ENCODE measurements at places on chromosomes 3 and 15.

DNA sequence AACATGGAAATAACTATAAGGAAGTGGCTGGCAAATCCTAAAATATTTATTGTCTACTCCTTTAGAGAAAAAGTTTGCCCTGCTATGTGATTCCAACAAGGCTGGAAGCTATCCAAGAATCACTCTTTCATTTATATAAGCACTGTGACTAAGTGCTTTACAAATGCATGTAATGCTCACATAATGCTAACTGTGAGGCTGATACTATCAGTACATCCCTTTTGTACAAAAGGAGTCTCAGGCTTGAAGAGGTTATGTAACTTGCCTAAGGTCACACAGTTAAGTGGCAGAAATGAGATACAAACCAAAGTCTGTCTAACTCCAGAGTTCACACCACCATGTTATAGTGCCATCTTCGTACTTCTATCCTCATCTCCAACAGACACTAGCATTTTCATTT lies 17.0 kb downstream of the TOPBP1 start:
- DNase-seq, result peak; percentile 60

DNA sequence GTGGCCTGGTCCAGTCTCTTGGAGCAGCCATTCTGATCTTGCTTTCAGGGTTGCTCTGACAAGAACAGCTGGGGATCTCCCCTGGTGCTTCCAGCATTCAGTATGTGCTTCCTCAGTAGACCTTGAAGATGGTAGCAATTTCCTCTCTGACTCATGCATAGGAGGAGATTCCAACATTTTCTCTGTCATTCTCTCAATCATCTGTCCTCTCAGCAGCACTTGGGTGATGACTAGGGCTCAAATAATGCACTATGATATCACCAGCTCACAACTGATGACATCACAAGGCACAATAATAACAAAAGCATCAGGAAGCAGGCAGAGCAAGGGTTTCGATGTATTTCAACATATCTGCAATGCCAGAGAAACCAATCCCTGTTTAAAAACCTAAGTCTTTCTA lies 52.7 kb downstream of the NFKBIZ start:
- DNase-seq, result peak; percentile 98

- DNase-seq, result no peak
Measured at GRCh38 chr3:170532573-170532972, 53.3 kb downstream of the SLC7A14 start.

GRCh38 chr15:66758844-66759243 lies 56.8 kb downstream of the SMAD6 start:
- DNase-seq, result no peak

DNA sequence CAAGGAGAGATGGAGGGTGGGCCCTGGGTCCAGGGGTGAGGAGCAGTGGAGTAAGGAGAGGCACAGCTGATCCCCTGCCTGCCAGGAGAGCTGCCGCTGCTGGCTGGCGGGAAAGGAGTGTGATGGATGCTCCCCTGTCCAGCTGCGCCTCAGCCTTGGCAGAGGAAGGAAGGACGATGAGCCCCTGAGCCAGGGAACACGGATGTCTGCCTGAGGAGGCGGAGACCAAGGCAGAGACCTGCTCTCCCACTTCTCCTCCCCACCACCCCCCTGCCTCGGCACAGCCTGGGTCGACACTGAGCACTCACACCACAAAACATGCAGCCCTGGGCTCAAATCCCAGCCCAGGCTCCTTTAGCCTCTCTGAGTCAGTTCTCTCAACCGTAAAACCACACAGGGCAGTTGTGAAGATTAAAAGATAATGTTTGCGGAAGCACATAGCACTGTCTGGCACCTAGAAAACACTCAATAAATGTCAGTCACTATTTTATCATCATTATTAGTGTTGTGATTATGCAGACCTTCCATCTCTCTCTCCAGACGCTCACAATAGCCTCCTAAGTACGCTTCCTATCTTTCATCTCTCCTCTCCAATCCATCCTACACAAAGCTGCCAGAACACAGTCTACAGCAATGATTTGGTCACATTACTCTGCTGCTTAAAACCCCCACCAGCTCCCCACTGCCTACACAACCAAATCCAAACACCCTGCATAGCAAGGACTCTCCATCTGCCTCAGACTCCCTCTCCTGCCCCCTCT lies 52.2 kb downstream of the SEMA5B start:
- DNase-seq, result peak; percentile 84

- DNase-seq, result no peak
Measured at GRCh38 chr15:101262551-101262950, 10.7 kb upstream of the CHSY1 start.

GRCh38 chr3:128995737-128996136 lies 1.9 kb upstream of the CFAP92 start:
- DNase-seq, result no peak

DNA sequence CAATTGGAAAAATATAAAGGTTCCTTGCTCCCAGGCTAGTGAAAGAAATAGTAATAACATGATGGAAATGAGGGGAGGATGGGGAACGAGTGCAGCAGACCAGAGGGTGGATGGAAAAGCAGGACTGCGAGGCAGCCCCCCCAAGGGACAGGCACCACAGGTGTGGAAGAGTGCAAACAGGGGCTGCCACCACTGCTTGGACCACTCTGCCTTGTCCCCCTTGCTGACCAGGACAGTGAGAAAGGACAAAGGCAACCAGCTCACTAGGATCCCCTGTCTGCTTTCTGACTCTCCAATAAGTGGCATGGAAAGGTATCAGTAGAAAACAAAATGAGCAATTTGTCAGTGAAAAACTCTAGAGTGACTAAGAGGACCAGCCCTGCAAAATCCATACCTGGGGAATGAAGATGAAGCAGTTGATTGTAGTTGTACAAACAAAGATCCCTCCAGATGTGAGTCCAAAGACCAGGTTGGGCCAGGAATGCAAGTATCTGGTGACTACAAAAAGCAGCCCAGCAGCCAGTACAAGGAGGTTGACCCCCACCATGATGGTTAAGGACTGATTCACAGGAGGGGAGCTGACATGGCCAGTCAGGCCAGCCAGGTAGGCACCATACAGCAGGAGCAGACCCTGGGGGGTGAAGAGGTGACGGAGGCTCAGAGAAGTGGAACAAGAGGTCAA lies 86.6 kb upstream of the GSK3B start:
- no peak for DNase-seq

DNA sequence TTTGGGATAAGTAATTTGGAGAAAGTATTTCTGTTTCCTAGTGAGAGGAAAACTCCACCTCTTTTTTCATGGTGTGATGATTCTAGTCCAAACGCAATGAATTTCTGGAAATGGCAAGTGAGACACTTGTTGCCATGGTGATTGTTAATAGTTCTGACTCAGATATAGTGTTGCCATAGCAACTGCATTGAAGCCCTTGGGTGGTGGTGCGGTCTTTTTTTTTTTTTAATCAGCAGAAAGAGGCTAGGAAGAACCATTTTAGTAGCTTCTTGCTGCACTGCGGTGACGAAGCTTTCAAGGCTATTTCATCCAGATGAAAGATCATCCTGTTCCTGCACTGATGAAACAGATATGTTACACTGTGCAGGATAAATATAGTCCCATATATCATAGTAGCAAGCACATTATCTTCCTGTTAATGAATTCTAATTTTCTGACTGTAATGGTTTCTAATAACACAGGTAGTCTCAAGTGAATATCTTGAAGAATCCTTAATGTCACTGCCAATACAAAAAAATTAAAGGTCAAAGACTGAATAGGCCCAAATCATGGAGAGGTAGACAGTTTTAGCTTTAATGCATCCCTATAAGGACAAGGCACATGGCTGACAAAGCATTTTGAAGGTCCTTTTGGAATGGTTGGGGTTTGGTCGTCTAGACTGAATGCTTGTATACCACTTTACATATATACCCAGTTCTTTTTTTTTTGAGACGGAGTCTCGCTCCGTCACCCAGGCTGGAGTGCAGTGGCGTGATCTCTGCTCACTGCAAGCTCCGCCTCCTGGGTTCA lies 125.1 kb upstream of the ZBTB20 start:
- DNase-seq, result peak; percentile 58

- DNase-seq, result no peak
Measured at GRCh38 chr15:61830536-61831330, 229.5 kb downstream of the VPS13C start.

GRCh38 chr15:30924353-30924752 lies 20.6 kb downstream of the FAN1 start:
- DNase-seq, result no peak

DNA sequence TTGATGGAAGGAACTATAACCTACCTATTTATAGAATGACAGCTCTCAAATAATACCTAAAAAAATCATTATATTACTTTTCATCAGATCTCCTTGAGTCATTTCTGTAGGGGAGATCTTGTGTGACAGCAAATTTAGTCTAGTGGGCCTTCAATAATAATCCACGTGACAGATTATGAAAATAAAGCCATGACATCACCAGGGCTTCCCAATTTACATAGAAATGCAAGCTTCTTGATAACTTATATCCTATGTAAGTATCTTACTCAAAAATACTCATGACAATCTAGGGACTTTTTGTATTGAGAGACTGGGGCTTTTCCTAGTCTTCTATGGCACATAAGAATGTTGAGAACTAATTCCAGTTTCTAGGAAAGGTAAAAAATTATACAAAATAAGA lies 21.6 kb downstream of the IFT57 start:
- DNase-seq, result no peak
